ENCODE measurements at places on chromosomes 12 and 14. TPM values are rescaled to one million over a fixed set of nuclear protein-coding genes. Genes with fewer than 3 reads are reported as not detected.
A peak's percentile ranks its signal among the peaks of the same experiment; 100 is the strongest.

- H3K27me3 ChIP-seq, result peaks cover 33% of the 10 kb centered on the region
- H3K36me3 ChIP-seq, result no peaks in the 10 kb centered on the region
- no peak for DNase-seq
- no peak overlapping the region for H3K4me3 ChIP-seq
- H3K4me1 ChIP-seq, result peaks cover 17% of the 10 kb centered on the region
- H3K27ac ChIP-seq, result no peak overlapping the region
Observed at GRCh38 chr12:41190338-41190737, 2.2 kb downstream of the PDZRN4 start.

DNA sequence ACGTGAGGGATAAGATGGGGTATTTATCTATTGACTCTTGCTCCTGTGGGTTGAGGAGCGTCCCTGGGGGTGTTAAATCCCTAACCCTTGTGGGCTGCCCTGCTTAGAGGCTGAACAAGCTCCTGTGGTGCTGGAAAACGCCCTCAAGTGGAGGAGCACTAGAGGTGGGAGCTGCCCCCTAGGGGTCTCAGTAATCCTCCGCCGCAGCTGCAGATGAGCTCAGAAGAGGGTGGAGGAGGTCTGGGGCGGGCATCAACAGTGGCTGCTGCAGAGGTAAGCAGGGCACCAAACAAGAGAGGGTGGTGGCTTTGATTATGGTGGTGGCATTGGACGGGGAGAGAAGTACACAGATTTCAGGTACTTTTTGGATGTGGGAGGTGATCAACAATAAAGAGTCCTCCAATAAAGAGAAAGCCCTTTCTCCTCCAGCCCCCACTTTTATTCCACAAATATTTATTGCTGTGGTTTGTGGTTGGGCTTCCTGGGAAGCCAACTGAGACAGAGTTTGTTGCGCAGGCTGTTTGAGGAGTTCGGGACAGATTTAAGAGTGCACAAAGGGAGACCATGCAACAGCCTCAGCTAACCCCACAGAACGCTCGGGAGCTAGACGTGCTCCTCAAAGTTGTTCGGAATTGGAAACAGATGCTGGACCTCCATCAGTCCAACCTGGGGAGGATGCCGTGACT lies 179.9 kb downstream of the ADCK1 start:
- peaks cover 9% of the 10 kb centered on the region for H3K36me3 ChIP-seq
- H3K27me3 ChIP-seq, result peaks cover 22% of the 10 kb centered on the region
- no peak overlapping the region for H3K27ac ChIP-seq
- DNase-seq, result no peak
- H3K4me3 ChIP-seq, result no peak overlapping the region
- peaks cover 9% of the 10 kb centered on the region for H3K4me1 ChIP-seq

- no peak for DNase-seq
- no peak overlapping the region for H3K4me3 ChIP-seq
- H3K4me1 ChIP-seq, result no peaks in the 10 kb centered on the region
- no peaks in the 10 kb centered on the region for H3K27me3 ChIP-seq
- no peaks in the 10 kb centered on the region for H3K36me3 ChIP-seq
Observed at GRCh38 chr14:36700651-36701050, 39.0 kb downstream of the PAX9 start.

DNA sequence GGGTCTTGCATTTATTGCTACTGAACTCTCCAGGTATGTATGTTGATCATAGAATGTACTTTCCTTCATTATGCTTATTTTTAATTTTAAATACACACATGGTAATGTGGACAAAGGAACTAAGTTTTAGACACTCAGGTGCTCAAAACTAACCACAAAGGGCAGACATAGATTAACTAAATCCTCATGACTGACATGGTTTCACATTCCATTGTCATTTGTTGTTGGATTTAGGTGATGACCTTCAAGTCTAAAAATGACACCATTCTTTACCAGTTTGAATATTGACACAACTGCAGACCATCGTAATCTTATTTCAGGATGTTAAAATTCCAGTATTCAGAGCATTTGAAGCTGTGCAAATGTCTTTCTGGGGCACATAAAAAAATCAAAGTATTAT lies 128.4 kb downstream of the BBS10 start:
- H3K4me3 ChIP-seq, result no peak overlapping the region
- H3K36me3 ChIP-seq, result no peaks in the 10 kb centered on the region
- no peak overlapping the region for H3K27ac ChIP-seq
- DNase-seq, result no peak
- H3K4me1 ChIP-seq, result no peaks in the 10 kb centered on the region
- H3K27me3 ChIP-seq, result peaks cover 10% of the 10 kb centered on the region

Gene SPTB
- polyA plus RNA-seq, result not detected

GRCh38 chr14:70186900-70187451 lies 1.8 kb downstream of the SLC8A3 start:
- H3K36me3 ChIP-seq, result no peaks in the 10 kb centered on the region
- no peak for DNase-seq
- peak overlapping the region; percentile 82 for H3K4me3 ChIP-seq
- peaks cover 33% of the 10 kb centered on the region for H3K4me1 ChIP-seq

DNA sequence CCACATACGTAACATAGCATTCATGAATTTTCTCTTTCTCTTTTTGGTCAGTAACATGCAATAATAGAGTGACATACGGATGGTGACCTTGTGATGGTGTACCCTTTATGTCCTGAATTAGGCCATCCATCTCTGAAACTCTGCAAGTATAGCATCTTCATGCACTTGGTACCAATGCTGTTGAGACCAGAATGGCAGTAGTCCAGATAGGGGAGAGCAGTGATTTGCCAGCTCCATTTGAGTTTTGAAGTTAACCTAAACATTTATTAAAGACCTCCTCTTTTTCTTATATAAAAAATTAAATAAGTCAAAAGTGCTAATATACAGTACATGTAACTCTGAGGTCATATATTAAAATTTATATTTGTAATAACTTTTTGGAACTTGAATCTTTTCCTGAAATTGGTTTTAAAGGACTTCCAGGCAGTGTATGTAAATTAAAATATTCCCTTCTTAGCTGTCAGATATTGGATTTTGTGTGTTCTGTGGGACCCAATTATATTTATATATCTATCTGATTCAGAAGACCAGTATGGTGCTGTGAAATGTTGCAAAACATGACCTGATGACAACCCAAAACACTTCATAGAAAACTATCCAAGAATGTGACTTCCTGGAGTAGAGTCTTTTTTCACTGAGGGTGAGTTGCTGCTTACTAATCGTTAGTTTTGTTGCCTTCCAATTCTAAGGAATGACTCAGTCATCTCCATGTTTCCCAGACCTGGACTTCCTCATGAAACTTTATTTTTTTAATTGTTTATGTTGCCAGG lies 3.5 kb downstream of the ELK3 start:
- peak overlapping the region; percentile 98 for H3K27ac ChIP-seq
- no peak overlapping the region for H3K4me3 ChIP-seq
- no peak for DNase-seq
- peaks cover 8% of the 10 kb centered on the region for H3K36me3 ChIP-seq
- peaks cover 73% of the 10 kb centered on the region for H3K4me1 ChIP-seq

Gene MYL6B
- 16.5 TPM for polyA plus RNA-seq

Gene PTGER2
- 0.23 TPM for polyA plus RNA-seq
